ENCODE measurements at places on chromosomes 3 and 15.

DNA sequence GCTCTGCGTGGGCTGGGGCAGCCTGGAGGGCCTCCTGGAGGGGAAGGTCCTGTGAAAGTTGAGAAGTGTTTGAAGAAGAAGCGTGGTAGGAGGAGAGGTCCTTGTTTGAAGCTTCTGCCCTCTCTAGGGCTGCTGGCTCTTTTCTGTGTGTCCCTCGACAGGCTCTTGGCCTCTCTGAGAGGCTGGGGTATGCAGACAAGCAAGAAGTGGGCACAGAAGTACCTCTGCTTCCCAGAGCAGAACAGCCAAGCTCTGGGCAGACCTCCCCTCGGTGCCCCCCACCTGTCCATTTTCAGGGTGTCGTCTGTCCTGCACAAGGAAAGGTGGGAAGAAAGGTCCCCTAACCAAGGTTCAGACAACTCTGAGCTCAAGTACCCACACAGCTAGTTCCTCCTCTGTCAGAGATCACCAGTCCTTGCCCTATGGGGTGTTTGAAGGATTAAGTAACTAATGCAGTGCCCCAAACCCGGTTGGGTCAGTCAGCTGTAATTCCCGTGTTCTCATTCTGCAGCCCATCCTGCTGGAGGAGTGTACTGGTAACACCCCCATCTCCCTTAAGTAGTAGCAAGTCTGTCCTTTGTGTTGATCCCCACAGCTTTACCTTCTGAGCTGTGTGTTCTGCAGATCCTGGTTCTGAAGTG lies 6.3 kb downstream of the CSK start:
- DNase-seq = no peak

- DNase-seq = no peak
Measured at GRCh38 chr3:185926445-185926844, 11.4 kb downstream of the TRA2B start.

- no peak for DNase-seq
Measured at GRCh38 chr3:192935441-192935840, 17.8 kb upstream of the MB21D2 start.

- no peak for DNase-seq
Measured at GRCh38 chr3:142263112-142263511, 37.7 kb upstream of the GK5 start.

GRCh38 chr3:187737006-187737367 lies 8.3 kb downstream of the BCL6 start:
- no peak for DNase-seq

GRCh38 chr15:101813803-101814534 lies 2.0 kb downstream of the OR4F15 start:
- DNase-seq = no peak

GRCh38 chr3:76938962-76939361 lies 100.9 kb upstream of the ROBO2 start:
- no peak for DNase-seq

DNA sequence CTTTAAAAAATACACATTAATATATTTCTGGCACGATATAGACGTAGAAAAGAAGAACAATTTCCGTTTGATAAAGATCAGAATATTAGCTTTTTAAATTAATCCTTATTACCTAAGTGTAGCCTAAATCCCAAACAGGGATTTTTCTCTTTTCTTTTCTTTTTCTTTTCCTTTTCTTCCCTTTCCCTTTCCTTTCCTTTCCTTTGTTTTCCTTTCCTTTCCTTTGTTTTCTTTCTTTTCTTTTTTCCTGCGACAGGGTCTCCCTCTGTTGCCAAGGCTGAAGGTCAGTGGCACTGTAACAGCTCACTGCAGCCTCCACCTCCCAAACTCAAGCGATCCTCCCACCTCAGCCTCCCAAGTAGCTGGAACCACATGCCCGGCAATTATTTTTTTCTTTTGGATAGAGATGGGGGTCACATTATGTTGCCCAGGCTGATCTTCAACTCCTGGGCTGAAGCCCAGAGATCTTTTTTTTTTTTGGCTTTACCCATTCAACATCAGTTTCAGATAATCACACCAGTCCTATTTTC lies 1.8 kb upstream of the USF3 start:
- no peak for DNase-seq

DNA sequence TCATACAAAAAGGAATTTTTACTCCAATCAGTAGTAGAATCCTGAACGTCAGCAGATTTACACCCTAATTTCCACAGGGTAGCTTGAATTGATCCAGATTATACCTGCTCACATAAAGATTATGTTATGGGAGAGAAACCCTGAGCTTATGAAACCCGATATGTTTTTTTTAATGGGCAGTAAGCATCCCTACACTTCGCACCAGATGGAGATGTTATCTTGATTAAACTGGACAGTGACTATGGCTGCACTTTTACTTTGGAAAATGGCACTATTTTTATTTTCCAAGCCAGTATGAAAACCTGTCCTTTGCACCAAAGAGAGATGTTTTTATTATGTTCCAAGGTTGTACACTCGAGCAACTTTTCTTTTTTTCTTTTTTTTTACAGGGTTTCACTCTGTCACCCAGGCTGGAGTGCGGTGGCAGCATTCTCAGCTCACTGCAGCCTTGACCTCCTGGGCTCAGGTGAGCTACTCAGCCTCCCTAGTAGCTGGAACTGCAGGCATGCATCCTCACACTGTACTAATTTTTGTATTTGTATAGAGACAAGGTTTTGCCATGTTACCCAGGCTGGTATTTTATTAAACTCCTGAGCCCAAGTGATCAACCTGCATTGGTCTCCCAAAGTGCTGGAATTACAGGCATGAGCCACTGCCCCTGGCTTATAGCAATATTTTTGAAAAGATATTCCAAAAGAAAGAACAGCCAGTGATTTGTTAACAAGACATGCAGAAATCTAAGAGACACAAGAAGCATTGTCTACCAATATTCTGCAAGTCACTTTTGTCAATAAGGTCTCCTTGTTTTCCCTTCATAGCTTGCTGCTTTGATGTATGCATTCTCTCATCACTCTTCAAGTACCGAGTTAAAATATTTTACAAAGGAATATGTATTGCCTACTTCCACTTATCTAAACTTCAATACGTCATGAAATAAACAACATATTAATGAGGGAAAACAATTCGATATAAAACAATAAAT lies 1412.6 kb downstream of the ZPLD1 start:
- DNase-seq = no peak

DNA sequence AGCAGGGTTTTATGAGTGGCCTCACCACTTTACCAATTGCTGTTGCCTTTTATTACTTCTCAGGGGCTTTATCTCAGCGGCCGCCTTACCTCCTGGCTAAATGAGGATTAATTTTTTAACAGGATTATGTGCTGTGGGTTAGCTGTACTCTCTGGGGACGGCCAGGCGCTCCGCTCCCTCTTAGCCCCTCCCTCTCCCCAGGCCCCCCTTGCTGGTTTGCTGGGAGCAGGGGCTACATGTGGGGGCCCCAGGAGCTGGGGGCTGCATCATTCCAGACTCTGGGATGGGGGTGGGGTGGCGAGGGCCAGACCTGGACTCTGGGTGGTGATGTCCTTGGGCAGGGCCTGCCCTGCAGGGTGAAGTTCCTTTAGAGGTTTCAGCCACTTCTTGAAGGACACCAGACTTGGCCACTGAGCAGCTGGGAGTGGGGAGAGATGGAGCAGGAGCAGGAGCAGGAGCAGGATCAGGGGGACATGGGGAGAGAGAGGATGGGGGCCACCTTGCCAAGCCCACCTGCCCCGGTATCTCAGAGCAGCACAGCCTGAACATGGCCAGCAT lies 196.1 kb downstream of the GOLGA6L6 start:
- no peak for DNase-seq

- DNase-seq = no peak
Measured at GRCh38 chr3:58723173-58723572, 56.6 kb upstream of the FAM3D start.

- DNase-seq = no peak
Measured at GRCh38 chr15:84938726-84939125, 42.9 kb upstream of the PDE8A start.

- DNase-seq = no peak
Measured at GRCh38 chr15:70892912-70893560, 410 bp downstream of the LRRC49 start.

DNA sequence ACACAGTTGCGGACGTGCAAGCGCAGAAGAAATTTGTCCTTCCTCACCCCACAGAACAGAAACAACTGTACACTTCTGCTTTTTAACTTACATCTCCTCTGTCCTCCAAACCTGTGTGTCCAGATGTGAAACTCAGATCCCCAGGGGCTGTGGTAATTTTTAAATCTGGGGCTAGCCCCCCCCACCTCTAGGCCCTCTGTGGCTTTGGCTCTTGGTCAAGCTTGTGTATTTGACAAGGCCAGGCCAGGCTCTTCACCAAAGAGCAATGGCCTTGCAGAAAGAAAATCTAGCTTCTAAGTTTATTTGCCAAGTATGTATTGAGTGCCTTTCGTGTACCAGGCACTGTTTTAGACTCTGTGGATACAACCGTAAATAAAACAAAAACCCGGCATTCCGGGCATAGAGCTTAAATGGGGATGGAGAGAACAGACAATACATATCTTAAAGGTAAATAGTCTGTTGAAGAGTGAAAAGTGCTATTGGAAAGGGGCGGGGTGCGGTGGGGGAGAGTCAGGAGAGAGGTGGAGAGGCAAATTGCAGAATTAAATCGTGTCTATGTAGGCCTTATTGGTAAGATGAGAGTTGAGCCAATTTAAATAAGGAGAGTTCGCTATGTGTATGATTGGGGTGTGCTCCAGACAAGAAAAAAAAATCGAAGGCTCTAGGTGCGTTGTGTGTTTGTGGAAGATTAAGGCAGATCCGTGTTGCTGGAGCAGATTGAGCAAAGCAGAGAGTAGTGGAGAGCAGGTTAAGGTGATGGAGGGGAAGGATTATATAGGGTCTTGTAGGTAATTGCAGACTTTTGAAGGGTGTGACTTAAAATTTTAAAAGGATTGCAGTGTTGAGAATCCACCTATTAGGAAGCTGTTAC lies 781 bp upstream of the DPH6 start:
- no peak for DNase-seq

DNA sequence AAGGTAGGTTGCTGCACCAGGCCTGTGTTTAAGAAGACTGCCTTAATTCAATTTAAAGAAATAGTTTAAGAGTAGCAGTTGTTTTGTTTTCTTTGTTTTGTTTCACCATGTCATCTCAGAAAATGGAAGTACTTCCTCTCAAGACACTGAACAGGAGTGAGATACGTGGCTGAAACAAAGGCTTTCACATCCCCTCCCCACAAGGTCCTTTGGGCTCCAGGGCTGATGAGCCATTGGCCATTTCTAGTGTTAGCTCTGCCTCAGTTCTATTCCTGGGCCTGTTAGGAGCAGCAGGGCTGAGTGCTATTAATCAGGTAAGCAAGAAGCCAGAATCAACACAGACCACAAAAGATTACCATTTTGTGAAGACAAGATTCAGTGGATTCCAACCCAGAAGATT lies 132.8 kb downstream of the KCNAB1 start:
- DNase-seq = no peak

DNA sequence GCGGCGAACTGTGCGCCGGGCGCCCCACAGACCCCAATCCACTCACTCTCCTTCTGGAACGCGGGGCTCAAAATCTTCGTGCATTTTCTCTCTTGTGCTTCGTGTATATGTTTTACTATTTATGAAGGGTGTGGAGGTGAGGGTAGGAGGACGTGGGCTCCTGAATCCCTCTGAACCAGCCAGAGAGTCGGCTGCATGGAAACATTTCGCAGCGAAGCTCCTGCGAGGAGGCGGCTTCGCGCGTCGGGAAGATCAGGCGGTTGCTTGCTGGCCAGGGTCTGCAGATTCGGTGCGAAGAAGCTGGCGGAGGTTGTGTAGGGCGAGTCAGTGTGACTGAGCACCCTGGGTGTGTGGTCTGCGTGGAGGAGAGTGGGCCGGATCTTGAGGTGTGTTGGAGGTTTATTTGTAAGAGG lies 1.1 kb downstream of the CNTN4 start:
- DNase-seq = no peak

- DNase-seq = no peak
Measured at GRCh38 chr3:45124352-45124751, 21.8 kb downstream of the CDCP1 start.

DNA sequence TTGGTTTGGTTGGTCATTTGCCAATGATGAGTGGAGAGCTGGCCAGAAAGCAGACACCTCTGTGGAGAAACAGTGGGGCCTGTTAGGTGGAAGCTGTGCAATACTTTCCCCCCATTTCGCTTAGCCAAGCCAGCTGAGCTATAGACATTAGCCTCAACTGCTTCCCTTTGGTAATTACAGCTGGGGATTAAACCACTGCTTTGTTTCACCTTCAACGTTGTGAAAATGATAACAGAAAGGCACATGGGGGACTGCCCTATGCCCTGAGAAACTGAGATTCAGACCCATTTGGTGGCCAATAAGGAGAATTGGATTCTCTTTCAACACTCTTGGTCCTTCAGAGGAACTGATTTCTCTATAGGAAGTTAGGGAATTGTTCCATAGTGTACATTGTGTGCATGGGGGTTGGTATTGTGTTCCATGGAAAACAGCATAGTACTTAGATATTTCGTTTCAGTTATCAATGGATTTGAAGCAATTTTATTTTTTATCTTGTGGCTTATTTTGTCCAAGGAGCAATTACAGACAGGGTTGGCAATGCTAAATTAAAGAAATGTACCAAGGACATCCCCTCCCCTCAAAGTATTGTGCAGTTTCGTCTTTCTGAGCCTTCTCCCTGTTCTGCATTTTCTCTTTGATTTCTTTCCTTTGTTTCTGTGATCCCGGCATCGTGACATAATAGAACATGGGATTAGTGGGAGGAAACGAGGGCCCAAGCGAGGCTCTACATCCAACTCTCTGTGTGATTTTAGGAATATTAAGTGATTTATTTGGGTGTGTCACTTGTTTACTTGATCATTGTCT lies 194.3 kb downstream of the FNDC3B start:
- no peak for DNase-seq

DNA sequence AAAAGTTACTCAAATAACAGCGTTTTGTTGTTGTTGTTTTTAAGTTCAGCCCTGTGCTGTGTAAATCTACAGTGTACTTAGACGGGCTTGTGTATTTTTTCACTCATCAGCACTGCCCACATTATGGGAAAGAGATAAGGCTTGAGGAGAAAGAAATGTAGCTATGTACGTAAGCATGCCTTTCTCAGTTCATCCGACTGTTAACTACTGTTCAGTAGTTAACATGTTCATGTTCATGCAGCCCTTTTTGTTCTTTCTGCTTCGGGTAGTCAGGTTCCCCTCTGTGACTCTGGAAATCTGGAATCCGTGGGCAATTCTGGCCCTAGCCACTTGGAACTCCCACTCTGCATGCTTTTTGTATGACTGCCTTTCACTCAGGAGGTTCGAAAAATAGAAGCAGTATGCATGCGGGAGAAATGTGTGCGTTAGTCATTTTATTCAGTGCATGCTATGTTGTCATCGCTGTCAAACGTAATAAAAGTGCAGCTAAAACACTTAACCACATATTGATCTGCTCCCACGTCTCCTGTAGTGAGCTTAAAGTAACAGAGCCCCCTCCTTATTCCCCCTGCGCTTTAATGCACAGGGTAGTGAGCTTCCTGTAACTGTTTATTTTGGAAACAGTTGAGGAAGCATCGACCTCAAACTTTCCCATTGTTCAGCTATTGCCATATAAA lies 283.1 kb upstream of the NR2F2 start:
- DNase-seq = no peak

- peak; percentile 54 for DNase-seq
Measured at GRCh38 chr15:42704492-42704926, 32.4 kb downstream of the CDAN1 start.
